Left renal pelvis (tissue), 4 donors: ENCODE measurements at places on chromosomes 1 and 21.

GRCh38 chr1:201728731-201729130, 100.2 kb upstream of the IPO9 start:
- DNase-seq: no peak

DNA sequence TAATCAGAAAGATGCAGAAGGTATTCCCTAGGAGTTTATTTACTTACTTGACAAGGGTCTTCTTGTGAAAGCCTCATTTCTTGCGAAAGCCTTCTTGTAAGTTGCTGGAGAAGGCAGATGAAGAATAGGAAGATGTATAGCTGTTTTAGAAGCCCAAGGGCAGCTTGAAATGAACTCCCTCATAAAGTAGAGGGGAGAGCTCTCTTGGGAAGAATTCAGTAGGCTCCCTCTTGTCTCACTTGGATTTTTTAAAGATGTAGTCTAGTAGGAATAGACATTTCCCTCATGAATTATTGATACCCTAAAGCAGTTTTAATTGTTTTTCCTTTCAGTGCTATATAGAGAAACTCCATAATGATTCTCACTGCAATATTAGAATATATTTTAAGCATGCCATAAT, 639.2 kb upstream of the CXADR start:
- DNase-seq: no peak

GRCh38 chr21:42746240-42746592, 92.8 kb downstream of the PDE9A start:
- no peak for DNase-seq

- no peak for DNase-seq
Measured at GRCh38 chr1:202599669-202600431, 110.4 kb downstream of the SYT2 start.

DNA sequence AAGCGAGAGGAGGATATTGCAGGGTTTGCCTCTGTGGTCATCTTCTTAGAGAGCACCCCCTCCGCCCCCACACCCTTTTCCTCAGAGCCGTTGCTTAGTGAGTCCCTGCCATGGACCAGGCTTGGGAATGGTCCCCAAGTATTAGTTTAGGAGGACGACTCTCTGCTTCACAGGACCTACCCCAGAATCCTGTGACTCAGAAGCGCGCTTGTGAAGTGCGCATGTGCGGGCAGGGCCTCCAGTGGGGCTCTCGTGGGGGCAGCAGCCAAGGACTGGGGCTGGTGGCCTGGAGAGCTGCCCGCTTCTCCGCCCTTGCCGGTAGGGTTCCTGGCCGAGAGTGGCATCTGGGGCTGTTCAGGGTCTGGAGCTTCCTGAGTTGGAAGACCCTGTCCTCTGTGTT, 37.3 kb upstream of the HMGN1 start:
- DNase-seq: no peak

DNA sequence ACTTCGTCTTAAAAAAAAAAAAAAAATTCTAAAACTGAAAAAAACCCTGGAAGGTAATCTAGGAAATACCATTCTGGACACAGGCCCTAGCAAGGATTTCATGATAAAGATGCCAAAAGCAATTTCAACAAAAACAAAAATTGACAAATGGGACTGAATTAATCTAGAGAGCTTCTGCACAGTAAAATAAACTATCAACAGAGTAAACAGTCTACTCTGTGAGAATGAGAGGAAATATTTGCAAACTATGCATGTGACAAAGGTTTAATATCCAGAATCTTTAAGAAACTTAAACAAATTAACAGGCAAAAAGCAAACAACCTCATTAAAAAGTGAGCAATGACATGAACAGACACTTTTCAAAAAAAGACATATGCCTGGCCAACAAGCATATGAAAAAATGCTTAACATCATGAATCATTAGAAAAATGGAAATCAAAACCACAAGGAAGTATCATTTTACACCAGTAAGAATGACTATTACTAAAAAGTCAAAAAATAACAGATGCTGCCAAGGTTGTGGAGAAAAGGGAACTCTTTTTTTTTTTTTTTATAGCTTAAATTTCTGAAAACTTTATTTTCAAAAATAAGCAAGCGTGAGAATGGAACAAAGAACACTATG, 29.4 kb upstream of the RNPC3 start:
- DNase-seq: no peak

- no peak for DNase-seq
Measured at GRCh38 chr1:116844775-116845174, 64.9 kb upstream of the PTGFRN start.

DNA sequence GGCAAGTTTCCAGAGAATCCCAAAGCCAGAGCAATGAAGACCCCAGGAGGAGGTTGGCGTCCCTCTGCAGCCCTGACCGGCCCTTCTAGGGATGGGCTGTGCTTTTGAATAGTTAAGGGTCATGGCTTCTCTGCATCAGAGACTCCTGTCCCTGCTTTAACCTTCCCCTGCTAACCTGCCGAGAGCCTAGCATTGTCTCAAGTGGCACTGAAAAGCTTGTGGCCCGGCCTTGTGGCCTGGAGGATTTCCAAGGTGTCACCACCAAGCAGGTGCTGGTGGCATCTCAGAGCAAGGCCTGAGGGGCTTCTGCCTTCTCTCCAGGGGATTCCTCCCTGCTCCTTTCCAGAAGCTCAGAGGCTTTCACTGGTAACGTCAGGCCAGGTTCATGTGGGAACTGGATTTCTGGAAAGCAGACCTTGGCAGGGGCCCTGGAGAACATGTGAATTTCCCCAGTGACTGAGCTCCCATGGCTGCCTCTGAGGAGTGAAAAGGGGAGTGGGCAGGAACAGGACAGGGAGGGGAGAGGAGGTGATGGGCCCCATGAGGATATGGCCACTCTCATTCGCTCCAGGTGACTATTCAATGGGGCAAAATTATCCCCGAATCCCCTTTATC, 409.9 kb downstream of the PTPRU start:
- no peak for DNase-seq

DNA sequence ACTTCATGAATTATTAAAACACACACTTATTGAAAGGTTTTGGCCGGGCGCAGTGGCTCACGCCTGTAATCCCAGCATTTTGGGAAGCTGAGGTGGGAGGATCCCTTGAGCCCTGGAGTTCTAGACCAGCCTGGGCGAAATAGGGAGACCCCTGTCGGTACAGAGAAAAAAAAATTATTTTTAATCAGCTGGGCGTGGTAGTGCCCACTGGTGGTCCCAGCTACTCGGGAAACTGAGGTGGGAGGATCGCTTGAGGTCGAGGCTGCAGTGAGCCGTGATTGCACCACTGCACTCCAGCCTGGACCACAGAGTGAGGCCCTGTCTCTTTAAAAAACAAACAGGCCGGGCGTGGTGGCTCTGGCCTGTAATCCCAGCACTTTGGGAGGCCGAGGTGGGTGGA, 1.7 kb downstream of the GABPB2 start:
- no peak for DNase-seq

DNA sequence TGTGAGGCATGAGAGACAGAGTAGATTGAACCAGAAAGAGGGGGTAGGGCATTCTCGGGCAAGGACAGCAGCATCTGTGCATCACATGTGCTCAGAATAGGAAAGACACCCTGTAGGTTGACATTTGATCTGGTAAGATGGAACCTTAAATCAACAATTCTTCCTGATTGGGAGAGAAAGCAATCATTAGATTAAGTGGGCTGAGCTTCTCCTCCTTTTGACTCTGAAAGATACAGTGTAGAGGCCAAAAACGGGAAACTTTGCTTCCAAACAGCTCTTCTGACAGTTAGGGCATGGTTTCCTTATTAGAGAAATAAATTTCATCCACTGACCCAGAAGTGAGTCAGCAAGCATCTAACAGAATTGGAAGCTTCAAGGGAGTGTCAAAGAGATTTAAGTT, 9.7 kb downstream of the KIF14 start:
- no peak for DNase-seq
